Stimulated activated CD8-positive, alpha-beta memory T cell treated with anti-CD3 and anti-CD28 coated beads, Interleukin-7, amount 100 ng/mL, for 1 hour (primary cell): ENCODE measurements at places on chromosomes 2 and 18.

GRCh38 chr2:28435814-28436351 is 43.2 kb downstream of the FOSL2 start:
- DNase-seq = no peak

- DNase-seq = no peak
Observed at GRCh38 chr2:11993749-11994148, 247.3 kb downstream of the LPIN1 start.

- DNase-seq = no peak
Observed at GRCh38 chr2:19796035-19796695, 105.6 kb downstream of the TTC32 start.

- no peak for DNase-seq
Observed at GRCh38 chr2:86747711-86748639, 27.9 kb downstream of the RMND5A start.

GRCh38 chr2:66601624-66602023 is 166.7 kb downstream of the MEIS1 start:
- DNase-seq = no peak

DNA sequence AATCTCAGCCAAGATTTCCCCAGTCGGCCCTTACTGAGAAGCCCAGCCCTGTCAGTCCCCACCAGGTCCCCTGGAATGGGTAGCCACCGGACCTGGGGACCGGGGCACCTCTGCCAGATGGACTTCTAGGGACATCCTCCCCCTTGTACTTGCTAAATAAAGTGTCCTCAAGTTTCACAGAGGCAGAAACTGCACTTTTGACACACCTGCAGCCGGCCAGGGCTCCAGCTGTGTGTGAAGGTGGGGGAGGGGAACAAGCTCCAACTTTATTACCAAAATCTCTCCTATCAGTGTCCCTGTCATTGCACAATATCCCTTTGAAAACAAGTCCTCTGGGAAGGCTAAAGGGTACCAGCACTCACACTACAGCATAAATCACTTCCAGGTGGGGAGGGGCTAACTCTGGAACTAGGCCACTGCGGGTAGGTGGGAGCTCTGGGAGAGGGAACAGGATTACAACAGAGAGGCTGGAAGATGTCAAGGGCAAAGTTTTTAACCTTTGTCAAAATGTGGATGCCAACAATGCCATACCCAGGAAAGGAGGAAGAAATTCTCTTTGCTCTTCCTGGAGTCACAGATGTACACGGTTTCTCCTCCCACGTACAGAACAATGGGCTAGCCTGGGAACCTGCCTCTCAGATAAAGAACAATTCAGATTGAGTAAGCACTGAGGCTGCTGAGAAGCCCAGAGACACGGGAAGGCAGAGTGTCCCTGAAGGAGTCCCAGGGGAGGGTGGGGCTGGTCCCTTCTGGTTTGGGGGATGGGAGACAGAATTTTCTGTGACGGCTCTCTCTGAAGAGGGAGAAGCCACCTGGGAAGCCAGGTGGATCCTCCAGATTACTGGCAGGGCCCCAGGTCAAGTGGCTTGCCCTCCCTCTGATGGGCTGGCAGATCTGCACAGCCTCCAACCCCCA is 11.0 kb downstream of the SDC1 start:
- no peak for DNase-seq

- no peak for DNase-seq
Observed at GRCh38 chr2:143397884-143398614, 268.8 kb downstream of the ARHGAP15 start.

- no peak for DNase-seq
Observed at GRCh38 chr18:64566456-64566855, 417.6 kb upstream of the LINC00305 start.

- DNase-seq = no peak
Observed at GRCh38 chr2:144424559-144425240, 95.2 kb downstream of the ZEB2 start.

DNA sequence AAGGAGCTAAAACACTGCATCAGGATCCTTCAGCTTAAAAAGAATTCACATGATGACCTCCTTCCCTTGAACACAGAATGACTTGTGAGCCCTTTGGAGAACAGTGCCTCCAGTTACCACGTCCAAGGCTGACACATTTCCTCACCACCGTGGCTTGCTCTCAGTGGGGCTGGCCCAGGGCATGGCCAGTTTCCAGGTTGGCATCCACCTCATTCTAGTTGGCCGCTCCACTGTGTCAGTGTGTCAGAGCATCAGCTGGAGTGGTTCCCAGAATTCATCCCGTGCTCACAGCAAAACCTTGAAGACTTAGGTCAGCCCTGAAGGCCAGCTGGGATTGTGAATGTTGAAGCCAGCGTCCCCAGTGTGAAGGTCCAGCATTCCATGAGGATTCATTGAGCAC is 158.5 kb downstream of the INSIG2 start:
- no peak for DNase-seq

DNA sequence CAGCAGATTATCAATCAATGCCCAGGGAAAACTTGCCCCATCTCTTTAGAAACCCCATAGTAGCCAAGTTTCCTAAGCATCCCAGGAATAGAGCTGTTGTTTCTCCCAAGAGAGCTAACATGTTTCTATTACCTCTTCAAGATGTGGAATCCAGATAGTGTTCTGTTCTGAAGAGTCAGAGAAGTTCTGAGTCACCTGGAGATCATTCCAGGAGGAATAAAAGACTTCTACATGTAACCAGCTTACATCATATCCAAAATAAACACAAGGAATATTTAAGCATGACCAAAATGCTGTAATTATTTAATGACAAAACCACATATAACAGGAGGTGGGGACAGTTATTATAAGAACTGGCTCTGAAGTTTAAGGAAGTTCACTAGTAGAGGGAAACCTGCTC is 51.0 kb upstream of the GORASP2 start:
- no peak for DNase-seq

- DNase-seq = no peak
Observed at GRCh38 chr18:12933327-12933726, 14.5 kb upstream of the SEH1L start.

DNA sequence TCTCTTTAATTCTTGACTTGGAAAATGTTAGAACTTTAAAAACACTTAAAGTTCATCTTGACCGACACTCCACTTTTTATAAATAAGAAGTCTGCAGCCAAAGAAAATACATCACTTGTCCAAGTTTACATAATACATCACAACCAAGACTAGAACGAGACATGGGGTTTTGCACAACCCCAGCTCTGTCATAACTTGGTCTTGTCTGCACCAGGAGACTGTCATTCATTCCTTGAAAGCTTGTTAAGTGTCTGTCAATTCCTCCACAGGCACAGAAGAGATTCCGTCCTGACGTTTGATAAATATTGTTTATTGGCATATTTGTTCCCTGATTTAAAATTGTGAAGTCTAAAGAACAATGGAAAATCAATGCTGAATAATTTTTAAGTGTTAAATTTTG is 139.5 kb upstream of the SETBP1 start:
- DNase-seq = no peak

DNA sequence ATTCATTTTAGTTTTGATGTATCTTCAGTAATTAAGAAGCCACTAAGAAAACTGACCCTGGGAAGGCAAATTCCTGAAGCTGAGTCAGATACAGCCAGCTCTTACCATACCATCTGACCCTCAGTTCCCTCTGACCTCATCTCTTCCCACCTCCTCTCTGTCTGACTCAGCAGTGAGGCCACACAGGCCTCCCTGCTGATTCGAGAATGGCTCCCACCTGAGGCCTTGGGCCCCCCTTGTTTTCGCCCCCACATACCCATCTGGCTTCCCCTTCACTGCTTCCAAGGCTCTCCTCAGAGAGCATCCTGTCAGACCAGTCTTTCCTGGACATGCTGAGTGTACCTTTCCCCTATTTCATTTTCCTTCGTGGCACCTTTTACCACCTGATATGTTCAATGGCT is 71.0 kb upstream of the CYP1B1 start:
- no peak for DNase-seq

DNA sequence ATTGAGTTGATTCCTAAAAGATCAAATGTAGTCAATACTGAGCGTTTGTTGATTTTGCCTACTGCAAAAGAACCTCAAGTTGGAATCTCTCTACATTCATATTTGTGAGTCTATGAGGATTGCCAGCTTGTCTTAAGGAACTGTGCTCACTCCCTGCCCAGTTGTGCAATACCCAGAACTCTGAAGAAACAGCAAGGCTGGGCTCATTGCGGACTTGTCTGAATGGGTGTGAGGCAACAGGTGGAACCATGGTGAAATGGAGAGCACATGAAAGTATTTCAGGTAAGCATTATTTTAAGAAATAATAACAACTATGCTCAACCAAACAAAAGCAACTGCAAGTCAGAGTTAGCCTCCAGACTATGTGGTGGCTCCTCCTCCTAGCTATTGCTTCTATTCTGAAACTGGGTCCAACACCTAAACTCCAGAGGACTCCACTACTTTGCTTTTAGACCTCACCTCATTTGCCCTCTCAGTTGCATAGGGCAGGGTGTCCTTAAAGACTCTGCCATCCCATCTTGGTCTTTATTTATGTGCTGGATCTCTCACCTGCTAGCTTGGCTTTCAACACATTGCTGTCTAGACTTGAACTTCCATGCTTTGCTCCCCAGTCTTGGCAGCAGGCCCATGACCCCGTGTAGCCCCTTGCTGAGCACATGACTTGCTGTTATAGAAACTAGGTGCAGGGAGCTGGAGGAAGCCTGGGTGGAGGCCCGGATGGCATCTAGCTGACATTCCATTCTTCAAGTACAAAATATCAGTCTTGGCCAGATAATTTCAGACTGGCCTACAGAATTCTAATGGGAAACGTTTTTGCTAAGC is 94.8 kb upstream of the ARL5A start:
- no peak for DNase-seq

GRCh38 chr2:241565411-241565810 is 6.9 kb downstream of the BOK start:
- no peak for DNase-seq

GRCh38 chr2:236093134-236093533 is 75.1 kb downstream of the GBX2 start:
- no peak for DNase-seq

DNA sequence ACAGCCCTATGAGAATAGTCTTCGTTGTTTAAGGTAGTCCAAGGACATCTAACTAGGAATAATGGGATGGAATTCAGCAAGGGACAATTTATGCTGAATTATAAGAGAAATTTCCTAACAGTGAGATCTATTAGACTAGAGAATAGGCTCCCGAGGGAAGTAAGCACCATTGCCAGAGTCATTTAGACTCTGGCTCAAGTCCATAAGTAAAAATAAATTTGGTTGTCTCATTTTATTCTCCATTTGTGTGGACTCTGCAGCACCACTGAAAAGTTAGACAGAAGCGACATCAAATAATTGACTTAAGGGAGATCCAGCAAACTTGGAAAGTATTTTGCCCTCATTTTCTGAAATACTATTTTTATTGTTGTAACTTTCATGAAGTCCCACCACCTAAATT is 129.3 kb upstream of the SMIM21 start:
- no peak for DNase-seq

DNA sequence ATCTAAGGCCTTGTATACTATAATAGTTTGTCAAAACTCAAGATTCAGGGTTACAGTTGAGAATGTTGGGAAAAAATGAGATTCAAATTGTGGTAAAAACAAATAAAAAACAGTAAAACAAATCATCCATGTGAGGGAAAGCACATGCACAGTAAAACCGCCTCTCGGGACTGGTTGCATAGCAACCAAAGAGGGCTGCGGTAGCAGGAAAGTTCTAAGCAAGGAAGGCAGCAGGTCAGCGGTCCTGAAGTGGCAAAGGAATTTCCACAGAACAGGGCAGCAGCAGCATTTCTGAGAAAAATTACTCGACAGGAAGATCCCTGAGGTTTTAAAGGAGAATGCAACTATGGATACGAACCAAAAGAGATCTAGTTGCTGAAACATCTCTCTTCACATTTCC is 93.7 kb downstream of the DYNAP start:
- no peak for DNase-seq

DNA sequence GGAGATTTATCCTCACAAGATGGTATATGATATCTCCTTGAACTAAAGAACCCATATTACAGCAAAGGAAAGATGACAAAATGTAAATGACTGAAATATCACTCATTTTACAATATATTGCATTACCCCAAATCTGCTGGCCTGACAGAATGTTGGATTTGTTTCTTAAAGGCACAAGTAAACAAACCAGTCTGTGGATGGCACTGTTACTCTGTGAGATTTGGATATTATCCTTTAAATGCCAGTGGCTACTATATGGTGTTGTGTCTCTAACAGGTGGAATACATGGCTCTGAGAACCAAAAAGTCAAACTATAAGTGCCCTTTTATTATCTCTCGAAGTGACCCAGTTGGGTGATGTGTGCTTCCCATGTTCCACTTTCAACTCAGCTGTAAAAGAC is 125.7 kb downstream of the PDE1A start:
- no peak for DNase-seq

GRCh38 chr2:31831585-31831984 is 179.2 kb downstream of the MEMO1 start:
- DNase-seq = no peak

DNA sequence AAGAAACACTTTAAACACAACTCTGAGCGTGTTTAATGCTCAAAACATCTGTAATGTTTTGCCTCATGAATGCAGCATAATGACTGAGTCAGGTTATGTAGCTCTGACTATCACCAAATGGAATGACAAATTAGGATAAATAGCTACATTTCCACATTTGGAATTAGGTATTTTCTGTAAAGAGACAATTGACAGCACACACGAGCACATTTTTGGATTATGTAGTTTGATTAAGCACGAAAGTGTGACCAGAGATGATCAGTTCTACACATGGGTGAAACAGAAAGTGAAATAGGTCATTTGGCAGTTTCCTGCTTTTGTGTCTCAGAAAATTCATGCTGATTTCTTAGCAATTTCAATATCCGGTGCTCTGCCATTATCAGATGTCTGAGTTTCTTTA is 29.0 kb downstream of the LPIN1 start:
- no peak for DNase-seq

DNA sequence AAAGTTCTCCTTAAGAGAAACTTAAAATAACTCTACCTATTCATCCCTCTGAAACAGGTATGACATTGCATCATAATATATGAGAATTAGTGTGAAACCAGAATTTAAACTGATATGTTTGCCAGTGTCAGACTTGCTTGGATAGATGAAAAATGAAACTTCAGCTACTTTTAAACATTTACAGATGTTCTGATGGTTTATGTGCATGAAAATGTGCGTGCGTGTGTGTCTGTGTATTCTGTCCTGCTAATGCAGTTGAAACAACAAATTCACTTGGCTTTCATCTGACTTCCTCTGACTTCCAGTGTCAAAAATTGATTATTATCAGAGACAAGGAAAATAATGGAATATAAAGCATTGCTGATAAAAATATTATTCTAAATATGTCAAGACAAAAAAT is 719.4 kb downstream of the LRP1B start:
- DNase-seq = no peak

- DNase-seq = no peak
Observed at GRCh38 chr2:45253151-45253550, 243.9 kb upstream of the SIX2 start.

DNA sequence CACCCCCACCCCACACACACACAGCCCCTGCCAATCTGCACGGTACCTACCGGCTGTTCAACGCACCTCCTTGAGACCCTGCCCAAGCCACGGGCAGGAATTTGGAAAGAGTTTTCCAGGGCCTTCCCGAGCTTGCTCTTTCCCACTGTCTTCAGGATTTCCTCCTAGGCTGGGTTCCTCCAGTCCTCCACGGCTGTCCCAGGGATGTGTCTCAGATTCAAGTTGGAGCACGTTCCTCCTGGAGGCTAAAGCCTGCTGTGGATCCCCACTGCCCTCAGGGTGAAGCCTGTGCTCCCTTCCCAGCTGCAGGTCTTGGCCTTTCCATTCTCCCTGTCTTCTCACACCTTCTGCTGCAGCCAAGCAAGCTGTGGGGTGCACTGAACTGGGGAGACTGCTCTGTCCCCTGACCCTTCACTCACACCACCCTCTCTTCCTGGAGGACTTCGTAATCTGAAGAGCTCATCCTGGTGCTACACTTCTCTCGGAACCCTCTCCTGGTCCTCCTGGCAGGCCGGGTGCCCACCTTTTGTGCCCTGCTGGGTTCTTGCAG is 54.9 kb upstream of the HS6ST1 start:
- no peak for DNase-seq
